ENCODE measurements at places on chromosomes 4 and X. TPM values are rescaled to one million over a fixed set of nuclear protein-coding genes. Genes with fewer than 3 reads are reported as not detected.

Gene PORCN
- total RNA-seq, result 17.5 TPM

Gene CXCL6
- total RNA-seq, result not detected

Gene ANK2
- total RNA-seq, result 0.52 TPM

Gene BDH2
- 9.1 TPM for total RNA-seq

Gene MND1
- 18.7 TPM for total RNA-seq

Gene RBM10
- 29.2 TPM for total RNA-seq

Gene TMEM271
- not detected for total RNA-seq

Gene RNF212
- total RNA-seq, result 0.81 TPM

Gene PCDH10
- 0.12 TPM for total RNA-seq

Gene COL25A1
- not detected for total RNA-seq

Gene MAGEB1
- total RNA-seq, result not detected

Gene EPHA5
- total RNA-seq, result 0.14 TPM

Gene PNMA6F
- total RNA-seq, result not detected

Gene LEF1
- not detected for total RNA-seq

Gene KDR
- 0.15 TPM for total RNA-seq

Gene TBC1D8B
- 1.6 TPM for total RNA-seq

Gene AFP
- total RNA-seq, result 2.6 TPM

Gene DCAF8L2
- total RNA-seq, result not detected

Gene SMR3B
- total RNA-seq, result not detected

Gene TASL
- total RNA-seq, result not detected

Gene UNC5C
- not detected for total RNA-seq

Gene P2RY8
- total RNA-seq, result not detected

Gene NMU
- 0.52 TPM for total RNA-seq

Gene ADGRG4
- not detected for total RNA-seq

Gene ZGRF1
- total RNA-seq, result 4.2 TPM
